Suprapubic skin (tissue), 4 donors: ENCODE measurements at places on chromosomes 1 and 21. TPM values are rescaled to one million over a fixed set of nuclear protein-coding genes. Genes with fewer than 3 reads are reported as not detected.

INSRR gene
- not detected for total RNA-seq

OLFML3 gene
- 18.8 TPM for total RNA-seq

TLR5 gene
- total RNA-seq: 8.2 TPM

C1orf87 gene
- not detected for total RNA-seq

BRINP3 gene
- total RNA-seq: not detected

CYP4B1 gene
- total RNA-seq: 116 TPM

RPRD2 gene
- 26.1 TPM for total RNA-seq
